ENCODE measurements at places on chromosomes 16 and 17.
A peak's percentile ranks its signal among the peaks of the same experiment; 100 is the strongest.

DNA sequence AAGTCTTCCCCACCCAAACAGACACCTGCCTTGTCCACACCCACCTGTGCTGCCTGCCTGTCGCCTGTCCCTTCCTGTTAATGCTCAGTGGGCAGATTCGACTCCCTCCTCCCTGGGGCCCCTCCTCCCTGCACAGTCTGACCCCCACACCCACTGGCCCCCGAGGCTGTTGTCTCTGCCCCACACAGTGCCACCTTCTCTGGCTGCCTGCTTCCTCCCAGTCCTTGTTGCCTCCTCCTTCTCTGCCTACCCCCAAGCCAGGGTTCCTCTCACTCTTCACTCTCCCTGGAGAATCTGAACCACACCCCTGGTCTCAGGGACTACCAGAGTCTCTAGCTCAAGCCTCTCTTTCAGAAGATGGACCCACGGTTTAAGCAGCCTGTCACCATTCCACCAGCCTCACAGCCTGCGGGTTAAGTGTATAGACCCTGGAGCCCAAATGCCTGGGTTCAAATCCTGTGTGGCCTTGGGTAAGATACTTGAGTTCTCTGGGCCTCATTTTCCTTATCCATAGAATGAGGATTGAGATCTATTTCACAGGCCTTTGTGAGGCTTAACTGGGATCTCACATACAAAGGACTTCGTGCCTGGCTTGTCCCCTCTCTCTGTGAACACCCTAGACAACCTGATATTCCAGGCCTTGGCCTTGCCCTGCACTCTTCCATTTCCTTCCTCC is 3.8 kb upstream of the ARHGAP23 start:
- DNase-seq, result no peak

DNA sequence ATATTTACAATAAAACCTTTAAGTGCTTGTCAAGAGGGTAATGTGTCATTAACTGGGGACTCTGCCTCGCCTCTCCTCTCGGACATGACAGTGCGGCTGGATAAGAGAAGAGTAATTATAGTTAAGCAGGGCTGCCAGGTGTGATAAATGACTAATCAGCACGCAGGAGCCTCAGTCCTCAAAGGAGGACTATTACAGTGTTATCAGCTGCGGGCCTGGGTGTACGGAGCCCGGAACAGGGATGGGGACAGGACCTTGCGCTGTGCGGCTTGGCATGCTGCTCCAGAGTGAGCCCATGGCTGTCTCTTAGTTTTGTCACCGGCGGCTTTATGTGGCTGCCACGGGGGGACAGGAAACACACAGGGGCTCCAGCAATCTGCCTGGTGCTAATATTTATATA is 607.2 kb downstream of the MAF start:
- peak; percentile 19 for DNase-seq

GRCh38 chr16:89505204-89506112 is 2.7 kb upstream of the SPG7 start:
- DNase-seq, result peak; percentile 10

- DNase-seq, result no peak
Measured at GRCh38 chr17:27565874-27566670, 64.9 kb upstream of the LGALS9 start.

DNA sequence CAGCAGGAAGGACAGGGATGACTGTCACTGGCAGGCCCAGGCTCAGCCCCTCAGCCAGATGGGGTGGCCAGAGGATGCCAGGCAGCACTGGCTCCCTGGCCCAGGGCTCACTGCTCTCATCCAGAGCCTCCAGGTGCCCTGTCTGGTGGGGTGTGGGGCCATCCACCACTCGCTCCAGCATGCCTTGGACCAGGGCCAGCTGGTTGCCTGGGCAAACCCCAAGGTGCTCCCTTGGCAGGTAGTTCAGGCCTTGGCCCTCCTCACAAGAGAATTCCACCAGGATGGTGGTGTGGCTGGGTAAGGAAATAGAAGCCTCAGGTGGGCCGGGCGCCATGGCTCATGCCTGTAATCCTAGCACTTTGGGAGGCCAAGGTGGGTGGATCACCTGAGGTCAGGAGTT is 29.4 kb downstream of the LGALS9 start:
- DNase-seq, result no peak

DNA sequence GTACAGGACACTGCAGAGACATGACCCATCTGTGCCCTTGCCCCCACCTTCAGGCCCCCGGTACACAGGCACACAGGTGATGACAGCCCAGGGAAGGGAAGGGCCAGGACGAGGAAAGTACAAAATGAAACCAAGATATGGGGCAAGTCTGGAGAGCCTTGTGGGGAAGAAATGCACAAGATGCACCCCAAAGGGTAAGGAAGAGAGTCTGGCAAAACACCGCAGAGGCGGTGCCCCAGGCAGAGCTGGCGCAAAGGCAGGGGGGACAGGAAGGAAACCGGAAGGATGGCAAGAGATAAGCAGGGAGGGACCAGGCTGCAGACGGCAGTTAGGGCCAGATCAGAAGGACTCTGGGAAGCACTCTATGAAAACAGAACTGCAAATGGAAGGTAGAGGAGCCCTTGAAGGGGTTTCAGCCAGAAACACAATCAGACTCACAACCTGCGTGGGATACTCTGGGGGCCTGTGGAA is 81.4 kb downstream of the SLC39A11 start:
- DNase-seq, result no peak

DNA sequence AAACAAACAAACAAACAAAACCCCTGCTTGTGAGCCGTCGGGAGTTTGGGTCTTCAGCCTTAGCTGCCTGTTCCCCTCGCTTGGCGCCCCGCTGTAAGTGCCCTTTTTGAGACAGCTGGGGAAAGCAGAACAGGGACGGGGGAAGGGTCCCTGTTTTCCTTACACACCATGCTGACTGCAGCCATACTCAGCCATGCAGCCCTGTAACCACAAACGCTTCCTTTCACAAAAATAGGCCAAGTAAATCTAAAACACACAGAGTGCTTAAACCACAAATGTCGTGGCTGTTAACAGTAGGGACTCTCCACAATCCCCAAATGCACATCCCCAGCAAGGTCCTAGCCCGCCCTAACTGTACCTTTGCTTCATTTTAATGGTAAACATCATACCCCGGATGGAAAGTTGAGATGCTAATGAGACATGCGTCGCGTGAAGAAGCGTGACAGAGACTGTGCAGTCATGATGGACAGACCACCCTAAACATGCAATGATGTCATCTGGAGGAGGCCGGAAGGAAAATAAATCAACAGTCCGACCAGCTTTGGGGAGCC is 129.9 kb downstream of the MGAT5B start:
- DNase-seq, result no peak

DNA sequence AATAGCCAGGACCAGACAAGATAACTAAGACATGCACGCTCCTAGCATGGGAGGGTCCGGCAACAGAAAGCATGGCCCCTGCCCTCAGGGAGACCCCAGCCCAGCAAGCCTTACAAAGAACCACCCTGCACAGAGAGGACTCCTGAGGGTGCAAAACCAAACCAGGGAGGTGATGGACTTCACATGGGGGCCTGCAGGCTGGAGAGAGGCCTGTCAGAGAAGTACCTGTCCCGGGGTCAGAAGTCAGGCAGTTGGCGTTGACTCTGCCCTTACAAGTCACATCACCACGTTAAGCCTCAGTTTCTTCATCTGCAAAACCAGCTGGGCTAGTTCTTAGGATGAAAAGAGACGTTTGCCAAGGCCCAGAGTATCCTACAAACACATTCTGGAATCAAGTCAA is 4.7 kb downstream of the OTOP2 start:
- no peak for DNase-seq

- DNase-seq, result no peak
Measured at GRCh38 chr17:65268832-65269231, 131.7 kb downstream of the RGS9 start.

GRCh38 chr17:71440513-71440912 is 680.3 kb upstream of the SOX9 start:
- DNase-seq, result no peak

All from NCI-H774 (cell line).